ENCODE measurements at places on chromosomes 2 and 18. TPM values are rescaled to one million over a fixed set of nuclear protein-coding genes. Genes with fewer than 3 reads are reported as not detected.

GRCh38 chr18:43994381-43994780 lies 686.3 kb upstream of the SETBP1 start:
- DNase-seq = no peak

The FAM110C gene
- total RNA-seq = 3.3 TPM

GRCh38 chr2:63667132-63667700 lies 78.5 kb downstream of the MDH1 start:
- no peak for DNase-seq

The SH3BP4 gene
- total RNA-seq = 9.6 TPM

DNA sequence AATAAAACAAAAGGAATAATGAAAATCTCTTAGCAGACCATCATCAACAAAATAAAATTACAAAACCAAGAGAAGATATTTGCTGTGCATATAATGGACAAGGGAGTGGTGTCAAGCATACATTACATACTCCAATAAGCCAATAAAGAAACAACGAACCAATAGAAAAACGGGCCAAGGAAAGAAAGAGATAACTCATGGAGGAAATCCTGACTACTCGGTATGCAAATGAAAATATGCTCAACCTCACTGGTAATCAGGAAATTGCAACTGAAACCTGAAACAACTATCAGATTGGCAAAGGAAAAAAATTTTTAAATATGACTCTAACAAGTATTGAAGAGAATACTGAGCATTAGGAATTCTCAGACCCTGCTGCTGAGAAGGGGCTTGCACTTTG lies 84.7 kb downstream of the BCL2 start:
- DNase-seq = no peak

DNA sequence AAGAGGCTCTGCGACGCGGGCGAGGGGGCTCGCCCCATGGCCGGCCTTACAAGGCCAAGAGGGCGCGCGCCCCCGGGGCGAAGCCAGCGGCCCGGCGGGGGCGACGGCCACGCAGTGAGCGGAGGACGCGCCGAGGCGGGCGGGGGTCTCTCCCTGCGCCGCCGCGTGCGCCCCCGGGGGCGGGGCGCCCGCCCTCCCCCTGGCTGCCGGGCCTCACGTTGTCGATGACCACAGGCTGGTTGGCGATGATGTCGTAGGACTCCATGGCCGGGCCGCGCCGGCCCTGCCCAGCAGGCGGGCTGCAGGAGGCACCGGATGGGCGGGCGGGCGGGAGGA lies 250 bp downstream of the ACTR1B start:
- no peak for DNase-seq

All from left ventricle myocardium inferior (tissue), 1 donor.